ENCODE measurements at places on chromosomes 5 and 9.
A peak's percentile ranks its signal among the peaks of the same experiment; 100 is the strongest.

DNA sequence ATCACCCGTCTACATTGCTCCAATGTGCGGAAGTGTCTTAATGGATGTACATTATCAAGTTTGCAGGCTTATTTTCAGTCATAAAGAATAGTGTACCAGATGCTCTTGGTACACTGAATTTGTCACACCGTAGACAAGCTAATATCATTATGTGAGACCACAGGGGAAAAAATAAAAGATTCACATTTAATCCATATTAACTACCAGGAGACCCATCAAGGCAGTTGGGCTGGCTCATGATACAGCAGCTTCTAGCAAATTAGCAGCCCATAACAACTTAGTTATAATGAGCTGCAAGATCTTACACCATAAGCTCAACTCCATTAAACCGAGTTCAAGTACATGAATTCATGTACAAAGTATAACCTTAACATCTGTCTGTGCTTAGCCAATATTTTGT, 324.9 kb downstream of the CTNND2 start:
- no peak for DNase-seq

- DNase-seq: no peak
Observed at GRCh38 chr5:159452480-159453167, 122.3 kb upstream of the IL12B start.

- peak; percentile 85 for DNase-seq
Observed at GRCh38 chr5:174533751-174534241, 190.6 kb upstream of the MSX2 start.

- DNase-seq: no peak
Observed at GRCh38 chr5:10235350-10235749, 14.3 kb downstream of the ATPSCKMT start.

DNA sequence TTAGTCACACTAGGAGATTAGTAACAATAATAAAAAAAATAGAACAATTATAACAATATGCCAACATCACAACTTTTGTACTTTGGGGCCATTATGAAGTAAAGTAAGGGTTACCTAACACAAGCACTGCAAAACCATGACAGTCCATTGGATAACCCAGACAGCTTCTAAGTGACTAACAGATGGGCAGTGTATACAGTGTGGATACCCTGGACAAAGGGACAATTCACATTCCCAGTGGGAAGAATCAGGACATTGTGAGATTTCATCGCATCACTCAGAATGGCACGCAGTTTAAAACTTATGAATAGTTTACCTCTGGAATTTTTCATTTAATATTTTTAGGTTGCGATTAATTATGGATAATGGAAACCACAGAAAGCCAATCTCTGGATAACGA, 45.6 kb upstream of the JADE2 start:
- no peak for DNase-seq

DNA sequence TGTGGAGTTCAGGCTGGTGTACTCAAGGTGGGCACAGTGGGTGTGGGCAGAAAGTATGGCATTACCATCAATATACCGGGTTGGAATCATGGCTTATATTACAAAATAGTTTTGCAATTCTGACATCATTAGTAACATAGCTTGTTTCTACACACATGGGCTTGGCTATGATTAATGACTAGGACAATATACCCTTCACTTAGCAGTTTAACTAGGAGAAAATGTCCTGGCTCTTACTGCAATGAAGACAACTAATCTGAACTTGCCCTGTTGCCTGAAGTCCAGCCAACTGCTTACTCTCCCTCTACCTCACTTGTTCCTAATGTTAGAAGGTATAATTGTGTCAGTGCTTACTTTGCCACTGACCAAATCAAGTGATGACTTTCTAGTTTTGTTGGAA, 612.5 kb downstream of the EFNA5 start:
- DNase-seq: no peak

DNA sequence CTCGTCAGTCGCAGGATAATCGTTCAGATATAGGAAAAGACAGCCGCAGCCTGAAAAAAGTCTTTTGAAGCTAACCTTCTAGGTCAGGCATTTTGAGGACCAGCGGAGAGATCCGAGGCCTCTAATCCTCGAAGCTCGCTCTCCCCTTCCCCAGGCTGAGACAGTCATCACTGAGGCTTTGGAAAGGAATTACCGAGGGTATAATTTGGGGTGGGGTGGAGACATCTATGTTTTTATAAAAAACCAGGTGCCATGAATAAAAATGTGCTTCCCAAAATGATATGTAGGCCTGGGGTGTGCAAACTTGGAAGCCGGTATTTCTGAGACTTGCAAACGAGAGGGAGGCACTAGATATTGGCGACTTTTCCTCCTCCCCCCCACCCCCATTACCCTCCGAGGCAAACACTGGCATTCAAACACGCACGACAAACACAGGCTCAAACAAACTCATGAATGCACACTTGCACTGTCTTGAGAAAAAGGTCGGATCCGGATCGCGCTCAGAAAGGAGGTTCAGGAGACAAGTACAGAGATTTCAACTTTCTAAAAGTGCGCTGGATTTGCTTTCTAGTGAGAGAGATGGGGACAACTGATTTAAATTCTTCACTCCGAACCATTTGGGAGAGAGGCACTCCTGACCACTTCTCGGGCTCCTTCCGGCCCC, 935 bp upstream of the MSX2 start:
- DNase-seq: no peak

- DNase-seq: no peak
Observed at GRCh38 chr9:88623698-88624097, 88.7 kb downstream of the NXNL2 start.

- DNase-seq: no peak
Observed at GRCh38 chr5:148909040-148909439, 82.6 kb downstream of the ADRB2 start.

DNA sequence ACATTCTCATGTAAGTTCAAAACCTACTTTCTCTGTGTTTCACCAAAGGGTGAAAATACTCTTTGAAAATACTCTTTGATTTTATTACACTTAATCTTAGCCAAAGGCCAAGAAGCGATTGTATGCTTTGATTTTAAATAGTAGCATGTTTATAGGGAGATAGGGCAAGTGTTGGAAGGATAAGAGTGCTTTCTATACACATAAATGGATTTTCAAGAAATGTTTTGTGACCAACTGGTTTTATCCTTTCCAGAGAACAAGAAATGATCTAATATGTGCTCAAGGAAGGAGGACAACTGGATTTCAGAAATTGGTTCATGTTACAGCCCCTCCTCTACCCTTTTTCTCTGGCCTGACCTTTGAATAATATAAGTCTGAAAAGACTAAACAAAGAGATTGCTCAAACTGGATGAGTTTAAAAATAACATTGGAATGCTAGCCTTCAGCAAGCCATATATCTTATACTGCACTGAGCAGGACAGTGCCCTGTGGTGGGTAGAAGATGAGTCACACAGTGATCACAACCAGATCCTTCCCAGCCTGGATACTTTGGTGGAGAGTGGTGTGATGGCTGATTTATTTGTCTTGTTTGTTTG, 13.1 kb downstream of the PALM2AKAP2 start:
- DNase-seq: no peak

DNA sequence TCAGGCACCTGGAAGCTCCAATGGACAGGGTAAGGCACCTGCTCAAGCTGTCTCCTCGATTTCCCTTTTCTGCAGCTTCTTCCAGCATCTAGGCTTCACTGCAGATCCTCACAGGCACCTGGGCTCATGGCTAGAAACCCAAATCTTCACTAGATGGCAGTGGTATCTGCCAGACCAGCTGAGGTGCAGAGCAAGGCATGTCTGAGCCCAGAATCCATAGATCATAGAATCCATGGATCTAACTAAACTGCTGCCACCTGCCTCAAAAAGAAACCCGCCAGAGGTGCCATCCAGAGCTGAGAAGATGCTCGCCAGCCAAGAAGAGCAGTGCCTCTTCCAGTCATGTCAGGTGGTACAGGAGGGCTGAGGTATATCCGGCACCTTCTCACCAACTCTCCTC, 6.9 kb downstream of the SHC3 start:
- no peak for DNase-seq

DNA sequence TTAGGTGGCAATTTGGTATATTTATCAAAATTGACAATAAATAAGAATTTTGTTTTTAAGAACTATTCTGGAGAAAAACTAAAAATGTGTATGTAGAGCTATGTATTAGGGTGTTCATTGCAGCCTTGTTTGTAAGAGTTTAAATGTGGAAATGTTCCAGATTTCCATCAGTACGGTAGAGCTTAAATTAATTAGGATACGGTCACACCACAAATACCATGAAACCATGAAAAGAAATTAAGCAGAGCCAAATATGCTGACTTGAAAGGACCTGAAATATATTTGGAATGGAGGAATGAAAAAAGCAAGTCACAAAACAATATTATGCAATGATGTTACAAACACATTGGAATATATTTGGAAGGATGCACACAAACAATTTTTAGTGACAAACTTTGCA, 64.6 kb downstream of the ACTBL2 start:
- no peak for DNase-seq

Data from inflammatory macrophage (primary cell).